Suppressor macrophage treated with lipopolysaccharide for 1 hour (primary cell): ENCODE measurements at places on chromosomes 6 and 20.

- no peak for DNase-seq
Observed at GRCh38 chr6:44441091-44441855, 53.8 kb downstream of the CDC5L start.

GRCh38 chr6:107740496-107741190, 83.5 kb downstream of the SCML4 start:
- no peak for DNase-seq

GRCh38 chr6:29976253-29976587, 33.9 kb downstream of the HLA-A start:
- DNase-seq: no peak

- no peak for DNase-seq
Observed at GRCh38 chr6:119536666-119537065, 187.1 kb upstream of the MAN1A1 start.

- no peak for DNase-seq
Observed at GRCh38 chr20:62773845-62774714, 22.2 kb upstream of the MRGBP start.

DNA sequence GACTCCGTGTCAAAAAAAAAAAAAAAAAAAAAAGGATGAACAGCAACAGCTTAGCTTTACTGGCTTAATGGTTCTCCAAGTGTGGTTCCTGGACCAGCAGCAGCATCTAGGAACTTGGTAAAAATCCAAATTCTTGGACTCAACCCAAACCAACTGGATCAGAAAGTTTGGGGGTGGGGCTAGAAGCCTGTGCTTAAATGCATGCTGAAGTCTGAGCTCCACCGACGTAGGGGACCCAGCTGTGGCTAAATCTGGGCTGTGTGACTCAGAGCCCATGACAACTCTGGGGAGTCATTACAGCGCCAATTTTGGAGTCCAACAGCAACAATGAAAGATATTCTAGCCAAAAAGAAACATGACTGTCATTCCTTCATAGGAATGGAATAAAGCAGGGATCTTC, 13.6 kb upstream of the CHD6 start:
- DNase-seq: peak; percentile 80

- DNase-seq: no peak
Observed at GRCh38 chr6:148653138-148653776, 93.6 kb upstream of the UST start.
